CD4-positive, alpha-beta T cell treated with Interleukin-21 for 1 hour (primary cell): ENCODE measurements at places on chromosomes 2 and 18.

- DNase-seq: no peak
Observed at GRCh38 chr18:211582-211981, 53.2 kb downstream of the USP14 start.

GRCh38 chr18:62829936-62830335 is 114.6 kb downstream of the PHLPP1 start:
- no peak for DNase-seq

DNA sequence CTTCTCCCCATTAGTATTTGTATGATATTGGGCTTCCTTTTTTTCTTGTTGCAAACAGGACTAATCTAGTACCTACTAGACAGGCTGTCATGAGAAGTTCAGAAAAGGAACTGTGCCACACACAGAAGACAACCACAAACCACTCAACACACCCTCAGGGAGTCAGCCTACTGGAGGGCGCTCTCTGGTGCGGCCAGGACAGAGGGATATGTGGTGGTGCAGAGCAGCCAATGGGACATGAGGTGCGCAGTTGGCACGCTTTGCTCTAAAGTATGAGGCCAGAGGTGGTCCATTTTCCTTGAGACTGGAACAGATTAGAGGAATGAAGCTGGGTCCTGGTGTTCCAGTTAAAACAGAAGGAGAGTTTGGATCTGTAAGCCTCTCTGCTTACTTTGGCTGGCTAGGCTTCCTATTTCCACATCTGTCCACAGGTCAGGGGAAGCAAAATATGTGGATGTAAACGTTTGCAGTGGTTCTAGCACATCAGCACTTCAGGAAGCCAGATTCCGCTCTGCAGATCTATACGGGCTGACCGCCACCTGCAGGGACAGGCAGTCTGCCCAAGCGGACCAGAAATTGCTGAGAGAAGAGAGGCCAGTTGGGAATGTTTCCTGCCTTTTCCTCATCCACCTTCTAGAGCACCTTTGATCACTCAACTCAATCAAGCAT is 114.1 kb downstream of the GFPT1 start:
- DNase-seq: peak; percentile 2

DNA sequence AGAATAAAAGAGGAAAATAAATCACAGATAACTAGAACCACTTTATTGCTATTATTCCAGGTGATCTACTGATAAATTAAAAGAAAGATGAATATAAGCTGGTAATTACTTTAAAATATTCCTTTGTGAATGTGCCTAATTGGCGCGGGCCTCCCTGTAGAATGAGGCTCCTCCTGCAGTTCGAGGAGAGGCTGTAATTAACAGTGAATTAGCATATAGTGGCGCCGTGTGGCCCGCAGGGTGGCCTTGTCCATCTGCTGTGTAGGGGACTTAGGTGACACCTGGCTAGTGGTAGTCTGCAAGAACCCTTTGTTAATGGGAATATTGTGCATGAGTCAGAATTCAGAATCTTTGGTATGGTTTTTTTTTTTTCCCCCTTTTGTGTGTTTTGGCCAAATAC is 119.8 kb downstream of the AGAP1 start:
- no peak for DNase-seq

GRCh38 chr18:25229081-25229480 is 122.9 kb downstream of the ZNF521 start:
- no peak for DNase-seq

DNA sequence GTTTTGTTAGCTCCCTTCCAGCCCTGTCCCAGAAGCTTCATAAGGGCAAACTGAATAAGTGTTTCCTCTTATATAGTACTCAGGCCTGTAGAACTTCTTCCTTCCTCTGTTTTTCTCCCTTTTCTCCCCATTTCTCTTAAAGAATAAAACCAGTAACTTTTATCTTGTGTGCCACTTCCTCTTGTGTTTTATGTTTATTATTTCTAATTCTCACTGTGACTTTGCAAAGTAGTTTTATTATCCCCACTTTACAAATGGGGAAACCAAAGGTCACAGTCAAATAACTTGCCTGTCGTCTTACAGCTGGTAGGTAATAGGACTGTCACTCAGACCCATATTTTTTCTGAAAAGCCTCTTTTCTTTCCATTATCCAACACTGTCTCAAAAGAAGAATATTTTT is 42.4 kb downstream of the RBBP8 start:
- no peak for DNase-seq

GRCh38 chr2:231207734-231208133 is 9.3 kb downstream of the ARMC9 start:
- DNase-seq: no peak

- DNase-seq: no peak
Observed at GRCh38 chr2:150538651-150539201, 51.3 kb upstream of the RND3 start.

DNA sequence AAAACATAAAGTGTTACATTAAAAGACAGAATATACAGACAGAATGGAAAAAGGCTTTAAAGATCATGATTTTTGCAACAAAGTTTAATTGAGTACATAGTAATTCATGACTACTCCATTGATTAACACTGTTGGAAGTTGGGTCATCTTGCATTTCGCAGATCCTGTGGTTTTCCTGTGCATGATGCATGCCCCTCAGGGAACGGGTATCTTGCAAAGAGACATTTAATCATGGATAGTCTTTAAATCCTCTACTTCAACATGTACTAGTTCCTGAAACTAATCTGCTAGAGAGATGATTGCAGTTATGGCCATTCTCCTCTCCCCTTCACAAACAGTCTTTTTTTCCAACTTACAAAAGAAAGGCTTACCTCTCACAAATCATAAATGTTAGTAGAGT is 155.6 kb upstream of the DSEL start:
- DNase-seq: no peak

DNA sequence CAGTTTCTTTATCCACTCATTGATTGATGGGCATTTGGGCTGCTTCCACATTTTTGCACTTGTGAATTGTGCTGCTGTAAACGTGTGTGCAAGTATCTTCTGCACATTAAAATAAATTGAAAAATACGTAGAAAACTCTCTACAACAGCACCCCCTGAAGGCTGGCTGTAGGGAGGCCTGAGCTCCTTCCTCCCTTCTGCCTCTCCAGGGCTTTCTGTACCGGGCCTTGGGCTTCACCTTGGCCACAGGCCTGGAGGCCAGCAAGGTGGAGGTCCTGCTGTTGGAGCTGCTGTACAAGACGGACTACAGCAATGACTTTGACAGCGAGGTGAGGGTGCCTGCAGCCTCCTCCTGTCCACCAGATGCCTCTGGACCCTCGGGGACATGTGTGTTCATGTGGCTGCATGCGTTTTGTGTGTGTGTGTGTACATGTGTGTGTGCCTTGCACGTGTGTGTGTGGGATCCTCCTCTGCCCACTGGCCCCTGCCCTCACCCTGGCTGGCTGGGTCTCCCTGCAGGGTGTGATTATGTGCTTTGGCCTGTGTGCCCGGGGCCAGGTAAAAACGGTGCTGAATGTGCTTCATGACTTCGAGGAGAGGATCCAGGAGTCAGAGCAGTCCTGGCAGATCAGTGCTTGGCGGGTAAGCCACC is 29.2 kb downstream of the MROH2A start:
- DNase-seq: no peak

DNA sequence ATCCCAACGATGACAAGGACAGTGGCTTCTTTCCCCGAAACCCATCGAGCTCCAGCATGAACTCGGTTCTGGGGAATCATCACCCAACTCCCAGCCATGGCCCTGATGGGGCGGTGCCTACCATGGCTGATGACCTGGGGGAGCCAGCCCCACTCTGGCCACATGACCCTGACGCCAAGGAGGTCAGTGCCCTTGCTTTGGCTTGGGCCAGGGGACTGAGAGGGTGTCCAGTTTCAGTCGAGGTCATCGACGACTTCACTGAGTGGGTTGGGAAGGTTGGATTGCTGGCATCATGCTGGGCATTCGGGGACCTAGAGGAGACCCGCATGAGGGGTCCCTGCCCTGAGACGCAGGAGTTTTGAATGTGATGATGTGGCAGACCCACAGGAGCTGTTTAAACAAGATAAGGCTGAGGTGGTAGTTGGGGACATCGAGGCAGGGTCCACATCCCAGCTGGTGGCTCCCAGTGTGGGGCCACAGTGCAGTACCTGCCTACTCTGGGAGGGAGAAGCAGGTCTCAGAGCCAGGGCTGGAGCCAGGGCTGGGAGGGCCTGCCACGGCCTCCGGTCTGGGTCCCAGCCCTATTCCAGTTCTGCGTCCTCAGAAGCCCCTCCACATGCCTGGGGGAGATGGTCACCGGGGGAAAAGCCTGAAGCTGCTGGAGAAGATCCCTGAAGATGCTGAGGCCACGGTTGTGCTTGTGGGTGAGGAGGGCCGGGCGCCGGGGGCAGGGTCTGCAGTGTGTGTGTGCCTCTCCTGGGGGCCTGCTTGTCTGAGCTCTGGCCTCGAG is 6.0 kb downstream of the SLC4A3 start:
- DNase-seq: no peak

DNA sequence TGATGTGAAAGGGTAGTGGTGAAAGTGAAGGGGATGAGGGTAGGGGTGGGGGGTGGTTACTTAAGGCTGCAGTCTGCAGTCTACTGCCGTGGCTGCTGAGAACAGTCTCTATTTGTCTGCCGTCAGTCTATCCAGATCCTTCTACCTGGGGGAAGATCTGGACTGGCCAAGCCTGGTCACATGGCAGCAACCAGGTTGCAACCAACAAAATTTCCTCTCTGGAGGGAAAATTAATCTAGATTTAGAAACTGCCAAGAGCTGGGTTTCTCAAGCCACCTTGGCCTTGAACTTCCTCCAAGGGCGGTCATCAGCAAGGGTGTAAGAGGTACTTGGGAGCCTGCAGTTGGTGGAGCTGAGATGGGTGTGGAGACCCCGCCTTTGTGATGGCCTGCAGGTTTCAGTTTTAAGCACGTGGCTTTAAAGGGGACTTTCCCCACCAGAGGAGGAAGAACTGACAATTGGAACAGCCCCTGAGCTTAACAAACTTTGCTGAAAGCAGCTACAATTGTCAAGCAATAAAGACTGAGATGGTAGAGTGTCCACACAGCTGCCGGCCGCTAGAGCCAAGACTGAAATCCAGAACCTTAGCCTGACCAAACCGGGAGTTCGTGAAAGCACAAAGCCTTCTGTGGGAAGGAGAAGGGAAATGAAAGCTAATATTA is 31.4 kb upstream of the KCMF1 start:
- peak; percentile 89 for DNase-seq

DNA sequence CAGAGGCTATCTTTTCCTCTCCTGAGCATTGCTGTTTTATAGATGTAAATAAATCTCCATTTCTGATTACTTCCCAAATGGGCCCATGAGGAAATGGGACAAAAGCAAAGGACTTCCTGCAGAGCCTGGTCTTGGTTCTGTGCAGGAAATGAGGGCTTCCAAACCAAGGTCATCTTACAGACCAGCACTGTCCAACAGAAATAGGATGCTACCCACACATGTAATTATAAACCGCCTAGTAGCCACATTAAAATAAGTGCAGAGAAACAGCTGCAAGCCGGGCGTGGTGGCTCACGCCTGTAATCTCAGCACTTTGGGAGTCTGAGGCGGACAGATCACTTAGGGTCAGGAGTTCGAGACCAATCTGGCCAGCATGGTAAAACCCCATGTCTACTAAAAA is 6.2 kb downstream of the TTL start:
- no peak for DNase-seq

DNA sequence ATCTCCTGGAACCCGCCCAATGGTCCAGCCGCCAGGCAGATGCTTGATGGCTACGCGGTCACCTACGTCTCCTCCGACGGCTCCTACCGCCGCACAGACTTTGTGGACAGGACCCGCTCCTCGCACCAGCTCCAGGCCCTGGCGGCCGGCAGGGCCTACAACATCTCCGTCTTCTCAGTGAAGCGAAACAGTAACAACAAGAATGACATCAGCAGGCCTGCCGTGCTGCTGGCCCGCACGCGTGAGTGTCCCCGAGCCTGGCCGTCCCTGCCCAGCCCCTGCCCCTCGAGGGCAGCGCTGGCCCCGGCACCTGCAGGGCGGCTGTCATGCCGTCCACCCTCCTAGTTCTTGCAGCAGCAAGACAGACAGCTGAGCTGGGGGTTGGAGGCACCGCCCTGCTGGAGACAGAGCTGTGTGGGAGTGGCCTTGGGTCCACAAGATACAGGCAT is 36.7 kb downstream of the MTERF4 start:
- DNase-seq: no peak

DNA sequence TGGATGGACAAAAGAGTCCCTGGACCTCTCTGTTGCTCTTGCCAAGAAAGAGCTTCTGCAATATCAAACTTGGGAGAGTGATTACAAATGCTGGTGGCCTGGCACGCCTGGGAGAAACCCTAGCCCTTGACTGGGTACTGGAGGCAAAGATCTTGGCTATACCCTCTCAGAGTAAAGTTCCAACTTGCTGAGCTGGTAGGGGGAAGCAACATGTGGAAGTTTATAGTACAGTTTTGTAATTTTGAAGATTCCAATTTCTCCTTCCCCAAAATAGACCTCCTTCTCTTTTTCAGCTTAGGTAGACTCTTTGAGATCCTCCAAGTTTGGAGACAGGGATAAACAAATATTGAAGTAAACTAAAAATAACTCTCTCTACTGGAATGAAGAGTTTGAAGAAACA is 645.3 kb downstream of the NR4A2 start:
- DNase-seq: no peak
